DMS153 (cell line): ENCODE measurements at places on chromosomes 1 and 21.

- DNase-seq = no peak
Measured at GRCh38 chr1:43318831-43319230, 18.0 kb downstream of the TIE1 start.

GRCh38 chr1:85448358-85448757 is 16.6 kb downstream of the DDAH1 start:
- DNase-seq = no peak

DNA sequence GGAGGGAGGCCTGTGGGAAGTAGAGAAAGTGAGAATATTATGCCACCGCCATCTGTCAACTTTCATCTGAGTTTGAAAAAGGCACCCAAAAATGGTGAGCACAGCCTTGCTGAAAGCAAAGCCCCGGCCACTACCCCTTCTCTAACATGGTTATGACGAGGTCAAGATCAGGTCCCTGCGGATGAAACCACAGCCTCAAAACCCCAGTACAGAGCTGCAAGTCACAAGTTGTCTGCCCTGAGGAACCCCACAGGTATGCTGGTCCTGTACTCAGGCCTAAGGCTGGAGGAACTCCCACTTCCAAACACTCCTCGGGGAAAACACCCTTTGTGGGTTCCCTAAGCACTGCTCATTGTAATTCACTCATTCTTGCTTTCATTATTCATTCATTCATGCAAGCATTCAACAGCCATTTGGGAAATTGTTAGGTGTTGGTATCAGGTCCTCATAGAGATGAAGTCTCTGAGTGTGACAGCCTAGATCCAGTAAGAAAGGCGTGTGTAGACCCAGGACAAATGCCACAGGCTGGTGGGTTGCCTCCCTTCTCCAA is 216.6 kb upstream of the EDN2 start:
- no peak for DNase-seq

DNA sequence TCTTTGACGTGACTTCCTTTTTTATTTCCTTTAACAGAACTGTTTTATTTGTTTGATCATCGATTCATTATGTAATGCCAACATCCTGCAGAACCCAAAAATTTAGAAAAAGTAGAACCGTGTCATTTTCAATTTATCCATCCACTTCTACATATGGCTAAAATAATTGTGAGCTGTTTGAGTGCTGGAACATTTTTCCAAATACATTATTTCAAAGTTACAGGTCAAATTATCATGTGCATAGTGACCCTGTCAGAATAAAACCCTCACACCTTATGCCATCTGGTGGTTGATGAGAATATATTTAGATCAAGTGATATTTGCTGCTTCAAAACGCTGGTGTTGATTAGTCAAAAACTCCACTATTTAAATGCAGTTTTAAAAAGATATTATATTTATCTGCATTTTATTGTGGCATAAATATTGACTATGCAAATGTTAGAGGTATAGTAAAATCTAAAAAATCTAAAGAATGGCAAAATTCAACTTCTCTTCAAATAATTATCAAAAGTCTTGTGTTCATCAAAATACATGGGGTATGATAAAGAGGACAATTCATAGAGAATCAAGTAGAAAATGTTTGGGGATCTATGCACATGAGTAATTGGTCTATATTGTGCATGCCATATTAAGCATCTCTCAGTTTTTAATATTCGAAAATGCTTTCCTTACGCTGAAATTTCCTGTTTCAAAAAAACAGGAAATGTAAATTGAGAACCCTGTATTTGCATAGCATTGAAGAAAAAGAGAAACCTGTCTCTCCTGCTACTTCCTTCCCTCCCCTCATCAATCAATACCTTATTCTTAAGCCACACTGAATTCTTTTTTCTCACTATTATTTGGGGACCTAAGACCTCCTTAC is 39.7 kb downstream of the UBE2U start:
- peak; percentile 65 for DNase-seq

- no peak for DNase-seq
Measured at GRCh38 chr21:15823486-15824150, 93.8 kb downstream of the USP25 start.

GRCh38 chr1:235617140-235617539 is 32.4 kb downstream of the GNG4 start:
- DNase-seq = no peak

DNA sequence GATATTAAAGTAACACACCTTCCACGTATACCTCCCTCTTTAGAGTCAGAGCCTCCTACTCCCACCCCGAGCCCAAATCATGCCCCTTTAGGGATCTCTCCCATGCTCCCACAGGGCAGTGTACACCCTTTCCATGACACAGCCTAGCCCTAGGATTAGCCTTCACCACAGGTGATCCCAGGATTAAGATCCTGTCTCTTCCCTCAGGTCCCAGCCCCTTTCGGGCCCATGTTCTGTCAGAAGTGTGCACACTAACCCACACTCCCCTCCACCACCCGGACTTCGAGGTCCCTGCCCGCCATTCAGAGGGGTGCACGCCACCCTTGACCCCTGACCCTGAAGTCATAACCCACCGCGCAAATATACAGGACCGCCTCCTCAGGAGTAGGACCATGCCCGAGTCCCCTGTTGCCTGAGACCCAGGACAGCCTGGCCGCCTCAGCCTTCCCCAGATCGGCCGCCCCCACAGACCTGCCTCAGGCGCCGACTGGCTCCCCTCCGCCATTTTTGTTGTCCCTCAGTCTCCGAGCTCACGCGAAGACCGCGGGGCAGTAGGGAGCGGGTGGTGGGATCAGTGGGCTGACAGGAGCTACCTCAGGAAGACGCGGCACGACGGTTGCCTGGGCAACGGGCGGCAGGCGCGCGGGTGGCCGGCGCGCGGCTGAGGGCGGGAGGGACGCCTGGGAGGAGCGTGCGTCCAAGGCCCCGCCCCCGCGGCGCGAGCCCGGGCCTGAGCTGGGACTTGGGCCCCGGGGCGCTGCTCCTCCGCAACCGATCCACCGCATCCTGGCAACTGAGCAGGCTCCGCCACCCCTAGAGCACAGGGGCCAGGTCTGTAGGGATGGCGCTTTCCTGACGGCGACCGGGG is at the start of gene AGBL4:
AGBL4 (minus strand) TSS at position 663 of the 868 bp plus-strand sequence.
- DNase-seq = peak; percentile 80

GRCh38 chr21:46549650-46550049 is 55.2 kb downstream of the S100B start:
- DNase-seq = no peak

- DNase-seq = no peak
Measured at GRCh38 chr1:4986306-4986705, 331.9 kb downstream of the AJAP1 start.

DNA sequence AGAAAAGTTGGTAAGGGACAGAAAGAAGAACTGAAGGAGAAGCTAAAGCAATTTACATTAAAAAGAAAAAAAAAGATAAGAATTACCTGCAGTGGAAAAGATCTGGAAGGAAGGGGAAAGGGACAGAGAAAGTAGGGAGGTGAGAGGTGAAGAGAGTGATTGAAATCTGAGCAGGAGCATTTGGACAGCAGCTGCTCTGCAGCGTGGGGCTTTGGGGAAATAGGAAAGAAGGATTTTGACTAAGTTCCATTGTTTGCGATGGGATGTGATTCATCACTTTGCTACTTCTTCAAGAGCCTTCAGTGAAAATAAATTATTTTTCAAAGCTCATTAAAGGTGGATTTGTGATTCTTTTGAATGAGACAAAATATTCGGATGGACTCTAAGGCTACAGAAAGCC is 26.1 kb upstream of the NMNAT2 start:
- DNase-seq = no peak

GRCh38 chr1:220789532-220790147 is 2.9 kb downstream of the MTARC1 start:
- DNase-seq = no peak

DNA sequence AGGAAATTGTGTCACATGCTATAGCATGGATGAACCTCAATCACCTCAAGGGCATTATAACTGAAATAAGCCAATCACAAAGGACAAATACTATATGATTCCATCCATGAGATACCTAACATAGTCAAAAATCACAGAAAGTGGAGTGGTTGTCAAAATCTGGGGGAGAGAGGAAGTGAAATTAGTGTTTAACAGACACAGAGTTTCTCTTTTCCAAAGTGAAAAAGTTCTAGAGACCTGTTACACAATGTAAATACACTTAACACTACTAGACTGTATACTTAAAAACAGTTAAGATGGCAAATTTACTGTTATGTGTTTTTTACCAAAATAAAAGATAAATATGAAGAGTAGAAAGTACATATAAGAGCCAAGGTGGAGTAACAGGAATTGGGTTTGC is 31.8 kb downstream of the ZNF644 start:
- no peak for DNase-seq
